Cardiac muscle cell (in vitro differentiated cells and primary cell): ENCODE measurements at places on chromosomes 12 and 14. TPM values are rescaled to one million over a fixed set of nuclear protein-coding genes. Genes with fewer than 3 reads are reported as not detected.

- H3K4me1 ChIP-seq: peaks cover 10% of the 10 kb centered on the region
- no peaks in the 10 kb centered on the region for H3K36me3 ChIP-seq
- H3K4me3 ChIP-seq: no peak overlapping the region
- no peak for DNase-seq
- H3K27me3 ChIP-seq: no peaks in the 10 kb centered on the region
These were observed 323.8 kb downstream of the RAD51B start for GRCh38 chr14:68143341-68143841.

DNA sequence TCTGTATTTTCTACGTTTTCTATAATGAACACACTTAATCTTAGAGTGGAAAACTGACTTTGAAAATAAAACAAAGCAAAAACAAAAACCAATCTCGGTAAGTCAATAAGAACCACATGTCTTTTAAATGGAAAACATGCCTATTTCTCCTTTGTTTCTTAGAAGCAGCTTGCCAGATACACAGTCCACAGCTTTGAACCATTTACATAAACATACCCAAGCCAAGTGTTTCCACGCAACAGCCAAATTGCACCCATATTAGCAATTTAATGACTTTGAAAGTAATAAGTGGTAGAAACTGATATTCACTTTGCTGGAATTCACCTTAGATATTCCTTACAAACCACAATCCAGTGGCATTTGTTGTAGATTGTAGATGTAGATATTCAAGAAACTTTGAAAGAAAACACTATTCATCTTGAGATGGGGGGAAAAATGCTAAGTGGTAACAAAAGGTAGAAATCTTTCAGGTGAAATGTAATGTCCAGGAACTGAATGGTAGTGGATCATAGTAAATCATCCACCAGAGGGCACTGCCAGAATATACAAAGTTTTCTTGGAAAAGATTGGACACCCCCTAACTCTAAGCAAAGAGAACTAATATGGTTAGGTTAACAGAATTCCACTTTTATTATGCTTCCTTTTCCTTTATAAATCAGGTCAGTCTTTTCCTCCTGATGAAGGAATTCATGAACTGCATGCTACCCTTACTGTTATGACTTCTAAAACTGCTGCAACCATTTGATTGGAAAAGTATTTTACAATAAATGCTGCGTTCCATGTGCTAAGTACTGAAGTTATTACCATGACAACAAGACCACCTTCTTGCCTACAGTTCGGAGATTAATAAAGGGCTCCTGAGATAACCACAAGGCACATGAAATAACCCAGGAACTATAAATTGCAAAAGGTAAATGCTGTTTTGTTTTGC, 69.8 kb downstream of the RERG start:
- peak; percentile 46 for DNase-seq
- no peak overlapping the region for H3K4me3 ChIP-seq
- no peaks in the 10 kb centered on the region for H3K4me1 ChIP-seq

- DNase-seq: peak; percentile 79
- peaks cover 5% of the 10 kb centered on the region for H3K4me1 ChIP-seq
- H3K4me3 ChIP-seq: no peak overlapping the region
- no peak overlapping the region for H3K27ac ChIP-seq
These were observed 72.4 kb downstream of the TTC9 start for GRCh38 chr14:70714055-70714550.

DNA sequence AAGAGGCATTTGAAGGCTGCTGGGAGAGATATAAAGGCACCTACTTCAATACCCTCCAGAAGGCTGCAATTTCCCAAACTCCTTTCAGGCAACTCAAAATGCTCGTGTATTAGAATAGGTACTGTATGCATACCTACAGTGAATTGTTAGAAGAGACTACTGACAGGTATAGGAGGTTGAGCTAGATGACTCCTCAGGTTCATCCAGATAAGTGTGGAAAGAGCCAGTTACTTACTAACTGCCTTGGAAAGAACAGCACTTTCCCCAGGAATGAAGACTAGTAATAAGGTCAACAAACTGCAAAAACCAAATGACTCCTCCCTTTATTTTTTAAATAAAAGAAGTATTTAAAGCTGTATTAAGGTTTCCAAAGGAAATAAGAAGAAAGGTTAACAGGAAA, 429.0 kb downstream of the MDGA2 start:
- no peaks in the 10 kb centered on the region for H3K36me3 ChIP-seq
- H3K4me3 ChIP-seq: no peak overlapping the region
- no peak for DNase-seq
- no peaks in the 10 kb centered on the region for H3K27me3 ChIP-seq

- no peaks in the 10 kb centered on the region for H3K4me1 ChIP-seq
- H3K4me3 ChIP-seq: no peak overlapping the region
- H3K36me3 ChIP-seq: no peaks in the 10 kb centered on the region
- DNase-seq: peak; percentile 64
These were observed 5.4 kb upstream of the RALGAPA1 start for GRCh38 chr14:35814371-35815005.

SERPINA5 gene
- total RNA-seq: not detected in 2 replicates

CAPZA3 gene
- total RNA-seq: not detected in 2 replicates

AP5M1 gene
- total RNA-seq: 18.9 and 35.9 TPM in 2 replicates
